Neural cell (in vitro differentiated cells): ENCODE measurements at places on chromosomes 7 and 10. TPM values are rescaled to one million over a fixed set of nuclear protein-coding genes. Genes with fewer than 3 reads are reported as not detected.

PARP12 gene
- polyA plus RNA-seq: 0.44 TPM in 1 of 2 replicates, not detected in the other

ADIRF gene
- polyA plus RNA-seq: not detected in 2 replicates

UTF1 gene
- not detected in 2 replicates for polyA plus RNA-seq

MRPL43 gene
- polyA plus RNA-seq: 121 and 122 TPM in 2 replicates

CTTNBP2 gene
- polyA plus RNA-seq: 35.2 and 53.5 TPM in 2 replicates

NKX1-2 gene
- 0.16 and 0.19 TPM in 2 replicates for polyA plus RNA-seq

STRA8 gene
- not detected in 2 replicates for polyA plus RNA-seq

PLXDC2 gene
- 2.3 and 3.4 TPM in 2 replicates for polyA plus RNA-seq

ANKRD22 gene
- polyA plus RNA-seq: 0.57 and 1.3 TPM in 2 replicates

MNX1 gene
- polyA plus RNA-seq: not detected in 2 replicates

C10orf143 gene
- 0.44 and 1.4 TPM in 2 replicates for polyA plus RNA-seq

TRIM56 gene
- 0.01 and 0.12 TPM in 2 replicates for polyA plus RNA-seq

HPS1 gene
- polyA plus RNA-seq: 1.4 and 1.7 TPM in 2 replicates

ELFN1 gene
- polyA plus RNA-seq: 11.8 and 13.9 TPM in 2 replicates

STAG3 gene
- 0.64 TPM in 1 of 2 replicates, not detected in the other for polyA plus RNA-seq

GFRA1 gene
- 2.3 and 13.9 TPM in 2 replicates for polyA plus RNA-seq

BMI1 gene
- polyA plus RNA-seq: 67.3 and 86.8 TPM in 2 replicates

TRDMT1 gene
- 21.7 and 25.4 TPM in 2 replicates for polyA plus RNA-seq

EPO gene
- not detected in 2 replicates for polyA plus RNA-seq

STK32C gene
- 23.2 and 36.2 TPM in 2 replicates for polyA plus RNA-seq

CPEB3 gene
- polyA plus RNA-seq: 17.9 and 20.0 TPM in 2 replicates

DPYSL4 gene
- 116 and 143 TPM in 2 replicates for polyA plus RNA-seq

TMED4 gene
- 158 and 202 TPM in 2 replicates for polyA plus RNA-seq

EIF5AL1 gene
- 0.08 and 0.21 TPM in 2 replicates for polyA plus RNA-seq

SLC26A3 gene
- polyA plus RNA-seq: not detected in 2 replicates

CDNF gene
- 1.5 TPM in 1 of 2 replicates, not detected in the other for polyA plus RNA-seq

BZW2 gene
- 203 and 234 TPM in 2 replicates for polyA plus RNA-seq

OAT gene
- 129 and 132 TPM in 2 replicates for polyA plus RNA-seq

MAGI2 gene
- polyA plus RNA-seq: 18.7 and 19.3 TPM in 2 replicates

TRAPPC14 gene
- polyA plus RNA-seq: 26.7 and 43.5 TPM in 2 replicates

CALML3 gene
- polyA plus RNA-seq: not detected in 2 replicates

CPN1 gene
- polyA plus RNA-seq: not detected in 2 replicates

SPAM1 gene
- not detected in 2 replicates for polyA plus RNA-seq

ASAH2 gene
- polyA plus RNA-seq: 4.3 and 20.8 TPM in 2 replicates

PIK3AP1 gene
- 0.05 TPM in 1 of 2 replicates, not detected in the other for polyA plus RNA-seq
